ENCODE measurements at places on chromosomes 11 and 22.

DNA sequence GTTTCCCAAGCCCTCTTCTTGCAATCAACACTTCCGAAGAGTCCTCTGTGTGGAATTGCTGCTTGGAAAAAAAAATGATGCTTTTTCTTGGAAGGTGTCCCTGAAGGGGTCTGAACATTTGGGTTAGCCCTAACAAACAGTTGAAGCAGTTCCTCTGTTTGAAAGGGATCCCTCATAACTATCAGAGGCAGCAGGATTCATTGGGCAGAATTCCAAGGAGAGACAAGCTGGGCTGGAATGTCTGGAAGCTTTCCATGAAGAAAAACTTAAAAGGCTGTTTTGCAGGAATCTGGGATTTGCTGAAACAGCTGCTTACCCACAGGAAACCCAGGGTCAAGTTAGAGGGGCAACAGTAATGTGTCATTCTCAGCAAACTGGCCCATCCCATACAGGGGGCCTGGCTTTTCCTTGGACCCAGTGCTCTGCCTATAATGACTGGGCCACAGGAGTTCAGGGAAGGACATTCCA lies 3.1 kb downstream of the CSNK2A3 start:
- DNase-seq, result peak; percentile 86

DNA sequence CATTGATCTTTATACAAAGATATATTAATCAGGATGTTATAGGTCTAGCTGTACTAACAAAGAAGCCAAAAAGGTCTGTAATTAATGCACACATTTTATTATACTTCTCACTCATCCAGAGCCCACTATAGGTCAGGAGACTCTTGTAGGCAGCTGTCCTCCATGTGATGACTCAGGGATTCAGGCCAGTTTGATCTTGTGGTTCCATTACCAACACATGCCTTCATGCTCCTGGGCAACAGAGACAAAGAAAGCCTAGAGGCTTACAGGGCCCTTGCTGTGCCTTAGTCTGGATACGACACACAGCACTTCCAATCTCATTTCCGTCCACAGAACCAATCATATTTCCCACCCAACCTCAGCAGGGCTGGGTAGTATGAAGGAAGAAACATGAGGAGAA lies 150.3 kb upstream of the NCAM1 start:
- peak; percentile 39 for DNase-seq

DNA sequence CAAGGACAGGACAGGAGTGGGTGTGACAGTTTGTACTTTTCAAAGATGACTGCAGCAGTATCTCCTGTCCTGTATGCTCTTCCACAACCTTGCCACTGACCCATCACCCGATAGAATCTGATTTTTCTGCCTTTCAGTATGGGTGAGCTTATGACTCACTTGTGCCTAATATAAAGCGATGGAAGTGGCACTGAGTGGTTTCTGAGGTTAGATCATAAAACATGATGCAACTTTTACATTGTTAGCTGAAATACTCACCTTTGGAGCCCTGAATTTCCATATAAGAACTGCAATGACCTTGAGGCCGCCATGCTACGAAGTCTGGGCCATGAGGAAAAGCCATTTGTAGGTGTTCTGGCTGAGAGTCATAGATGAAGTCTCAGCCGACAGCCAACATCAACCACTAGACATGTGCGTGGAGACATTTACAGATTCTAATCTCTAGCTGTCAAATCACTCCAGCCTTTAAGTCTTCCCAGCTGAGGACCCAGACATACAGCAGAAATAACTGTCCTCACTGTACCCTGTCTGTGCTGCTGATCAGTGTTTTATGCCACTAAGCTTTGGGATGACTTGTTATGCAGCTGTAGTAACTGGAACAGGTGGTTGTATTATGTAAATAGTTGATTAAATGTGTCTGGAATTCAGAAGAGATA lies 105.9 kb upstream of the ARHGAP20 start:
- no peak for DNase-seq

- DNase-seq, result no peak
Measured at GRCh38 chr11:94297985-94298576, 6.3 kb upstream of the IZUMO1R start.

- peak; percentile 36 for DNase-seq
Measured at GRCh38 chr11:12862696-12863469, 146.2 kb upstream of the RASSF10 start.

DNA sequence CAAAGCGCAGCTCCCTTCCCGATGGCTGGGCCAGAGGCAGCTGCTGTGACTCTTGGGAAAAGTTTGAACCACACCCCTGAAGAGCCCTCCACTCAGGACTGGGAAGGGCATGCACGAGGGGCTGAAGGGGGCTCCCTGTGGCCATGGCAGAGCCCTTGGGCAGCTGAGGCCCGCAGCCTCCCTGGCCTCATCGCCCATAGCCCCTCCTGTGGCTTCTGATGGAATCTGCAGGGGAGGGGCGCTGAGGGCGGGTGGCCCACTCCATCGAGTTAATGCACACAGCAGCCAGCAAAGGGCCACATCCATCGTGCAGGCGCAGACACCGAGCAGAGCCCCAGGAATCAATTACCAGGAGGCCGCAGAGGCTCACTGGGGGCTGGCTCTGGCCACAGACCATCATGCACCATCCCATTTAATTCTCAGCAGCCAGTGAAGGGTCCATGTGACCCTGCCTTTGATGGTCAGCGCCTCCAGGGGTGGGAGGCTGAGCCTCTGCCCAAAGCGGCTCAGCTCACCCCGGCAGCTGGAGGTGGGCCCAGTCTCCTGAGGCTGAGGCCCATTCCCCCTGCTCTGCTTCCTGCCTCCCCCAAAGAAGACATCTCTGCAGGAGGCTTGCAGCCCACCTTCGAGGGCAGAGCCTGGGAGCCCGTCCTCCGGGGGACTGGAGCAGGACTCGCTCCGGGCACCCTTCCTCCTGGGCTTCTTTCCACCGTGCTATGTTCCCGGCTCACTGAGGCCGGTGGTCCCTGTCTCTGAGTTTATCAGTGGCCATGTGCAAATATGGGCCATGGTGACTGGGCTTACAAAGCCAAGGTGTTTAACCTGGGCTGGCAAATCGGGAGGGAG lies 1410.2 kb downstream of the BRD1 start:
- no peak for DNase-seq

DNA sequence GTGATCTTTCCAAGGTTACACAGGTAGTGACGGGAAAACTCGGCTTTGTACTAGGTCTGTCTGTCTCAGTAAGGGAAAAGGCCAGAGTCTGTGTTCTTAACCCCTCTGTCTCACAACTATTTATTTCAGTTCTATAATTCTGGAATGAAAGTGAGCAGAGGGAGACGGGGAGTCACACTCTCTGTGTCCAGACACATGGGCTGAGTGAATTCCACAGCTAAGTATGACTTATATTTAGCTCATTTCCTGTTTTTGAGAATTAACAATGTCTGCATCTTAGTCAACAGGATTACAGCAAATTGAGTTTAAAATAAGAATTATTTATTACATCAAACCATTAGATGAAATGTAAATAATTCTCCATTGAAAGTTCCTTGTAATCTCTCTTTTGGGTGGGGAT lies 62.5 kb upstream of the OR4B1 start:
- DNase-seq, result no peak

DNA sequence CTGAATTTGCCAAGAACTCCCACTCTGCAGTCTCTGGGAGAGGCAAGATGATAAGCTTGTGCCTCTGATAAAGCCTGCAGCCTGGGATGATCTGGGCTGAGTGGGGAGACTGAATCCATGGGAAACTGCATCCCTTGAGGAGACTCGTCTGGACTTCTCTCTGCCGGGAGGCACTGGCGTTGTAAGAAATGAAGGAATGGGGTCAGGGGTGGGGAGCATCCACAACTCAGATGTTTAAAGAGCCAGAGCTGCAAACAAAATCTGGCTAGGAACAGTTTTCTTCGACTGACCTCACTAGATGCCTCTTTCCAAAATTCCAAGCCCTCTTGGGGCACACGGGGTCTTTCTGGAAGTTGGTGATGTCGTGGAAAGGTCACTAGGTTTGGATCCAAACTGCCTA lies 64.4 kb downstream of the SPON1 start:
- DNase-seq, result no peak

GRCh38 chr11:60985991-60986915 lies 14.8 kb downstream of the CD6 start:
- no peak for DNase-seq

GRCh38 chr11:12377824-12378593 lies 638 bp downstream of the PARVA start:
- DNase-seq, result peak; percentile 84

- no peak for DNase-seq
Measured at GRCh38 chr11:66546368-66546965, at the start of gene ACTN3. TSS of gene ACTN3 (plus strand) at chr11:66546903. CDS start at chr11:66546938, 35 bp downstream.

DNA sequence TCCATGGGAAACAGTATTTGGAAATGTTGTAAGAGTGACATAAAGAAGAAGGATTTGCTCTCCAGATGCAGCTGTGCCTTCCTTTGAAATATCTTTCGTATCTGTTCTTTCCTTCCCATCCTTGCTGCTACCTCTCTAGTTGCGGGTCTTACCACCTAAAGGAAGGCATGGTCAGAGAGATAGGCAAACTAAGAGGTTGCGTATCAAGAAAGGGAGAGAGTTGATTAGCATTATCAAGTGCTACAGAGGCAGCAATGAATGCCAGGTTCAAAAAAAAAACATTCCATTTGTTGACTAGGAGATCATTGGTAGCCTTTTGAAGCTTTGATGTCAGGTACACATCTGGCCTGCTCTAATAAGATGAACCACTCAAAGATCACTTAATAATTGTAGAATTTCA lies 4.6 kb downstream of the GTPBP1 start:
- no peak for DNase-seq

GRCh38 chr22:42132457-42132856 lies 1.8 kb upstream of the CYP2D6 start:
- DNase-seq, result no peak

DNA sequence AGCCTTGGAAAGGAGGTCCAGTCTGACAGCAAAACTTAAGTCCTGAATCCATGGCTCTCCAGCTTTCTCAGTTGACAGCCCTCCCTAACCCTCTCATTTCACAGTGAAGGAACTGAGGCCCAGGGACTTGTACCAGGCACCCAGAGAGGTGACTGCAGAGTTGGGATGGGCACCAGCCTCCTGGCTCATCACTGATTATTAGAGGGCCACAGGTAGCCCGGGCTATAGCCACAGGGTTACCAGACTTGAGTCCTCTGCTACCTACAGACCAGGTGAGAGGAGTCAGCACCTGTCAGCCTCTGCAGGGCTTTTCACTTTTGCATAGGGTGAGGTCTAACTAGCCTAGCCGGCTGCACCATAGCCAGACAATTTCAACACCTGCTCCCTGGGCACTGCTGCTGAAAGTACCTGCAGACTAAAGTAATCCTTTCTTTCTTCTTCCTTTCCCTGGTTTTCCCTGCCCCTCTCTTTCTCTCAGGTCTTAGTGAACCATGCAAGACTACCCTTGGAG lies 37.6 kb downstream of the SYT13 start:
- DNase-seq, result no peak

- no peak for DNase-seq
Measured at GRCh38 chr11:41522391-41522790, 62.9 kb upstream of the LRRC4C start.

- no peak for DNase-seq
Measured at GRCh38 chr11:64545619-64546018, 45.4 kb upstream of the SLC22A12 start.

DNA sequence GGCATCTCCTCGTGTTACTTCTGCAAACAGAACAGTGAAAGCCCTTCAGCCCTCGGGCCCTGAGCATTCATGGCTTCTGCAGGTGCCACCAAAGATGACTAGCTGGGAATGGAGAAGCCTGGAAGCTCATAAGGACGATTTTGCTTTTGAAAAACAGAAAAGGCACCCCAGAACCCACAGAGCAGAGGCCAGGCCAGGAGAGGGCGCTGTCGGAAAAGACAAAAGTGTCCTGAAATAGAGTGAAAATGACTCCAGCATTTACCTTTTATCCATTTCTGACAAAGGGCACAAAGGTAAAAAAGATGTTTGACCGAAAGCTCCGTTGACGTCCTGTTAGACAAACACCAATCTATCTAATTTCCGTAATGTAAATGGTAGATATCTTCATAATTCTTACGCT lies 37.6 kb downstream of the ZNF195 start:
- DNase-seq, result peak; percentile 25

DNA sequence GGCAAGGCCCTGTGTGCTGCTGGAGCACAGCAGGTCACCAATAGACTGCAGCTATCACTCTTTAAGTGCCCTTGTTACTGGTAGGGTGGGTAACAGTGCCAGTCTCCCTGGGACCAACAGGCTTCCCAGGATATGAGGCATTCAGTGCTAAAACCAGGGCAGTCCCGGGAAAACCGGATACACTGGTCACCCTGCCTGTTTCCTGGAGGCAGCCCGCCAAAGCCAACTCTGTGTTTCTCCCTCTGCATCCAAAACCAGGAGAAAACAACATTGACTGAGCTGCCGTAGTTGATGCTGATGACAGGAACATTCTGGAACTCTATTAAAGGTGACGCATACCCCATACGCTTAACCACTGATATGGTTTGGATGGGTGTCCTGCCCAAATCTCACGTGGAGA lies 149.1 kb downstream of the SHANK2 start:
- no peak for DNase-seq

GRCh38 chr11:95067039-95067840 lies 521 bp downstream of the SRSF8 start:
- DNase-seq, result peak; percentile 66

DNA sequence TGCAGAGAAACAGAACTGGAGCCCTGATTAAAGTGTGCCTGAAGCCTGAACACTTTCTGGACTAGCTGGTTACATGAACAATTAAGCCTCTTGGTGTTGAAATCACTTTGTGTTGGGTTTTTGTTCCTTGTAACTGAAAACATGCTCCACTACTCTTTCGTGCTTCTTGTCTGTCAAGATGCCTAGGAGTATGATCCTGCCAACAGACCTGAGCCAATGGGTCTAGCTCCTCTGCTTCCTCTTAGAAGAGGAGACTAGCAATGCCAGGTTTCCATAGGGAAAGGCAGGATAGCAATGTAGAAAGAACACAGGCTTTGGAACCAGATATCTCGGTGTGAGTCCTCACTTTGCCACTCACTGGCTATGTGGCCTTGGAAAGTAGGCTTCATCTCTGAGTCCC lies 40.3 kb downstream of the IRAG1 start:
- DNase-seq, result no peak

GRCh38 chr11:72015511-72016061 lies 16.9 kb downstream of the IL18BP start:
- DNase-seq, result no peak

DNA sequence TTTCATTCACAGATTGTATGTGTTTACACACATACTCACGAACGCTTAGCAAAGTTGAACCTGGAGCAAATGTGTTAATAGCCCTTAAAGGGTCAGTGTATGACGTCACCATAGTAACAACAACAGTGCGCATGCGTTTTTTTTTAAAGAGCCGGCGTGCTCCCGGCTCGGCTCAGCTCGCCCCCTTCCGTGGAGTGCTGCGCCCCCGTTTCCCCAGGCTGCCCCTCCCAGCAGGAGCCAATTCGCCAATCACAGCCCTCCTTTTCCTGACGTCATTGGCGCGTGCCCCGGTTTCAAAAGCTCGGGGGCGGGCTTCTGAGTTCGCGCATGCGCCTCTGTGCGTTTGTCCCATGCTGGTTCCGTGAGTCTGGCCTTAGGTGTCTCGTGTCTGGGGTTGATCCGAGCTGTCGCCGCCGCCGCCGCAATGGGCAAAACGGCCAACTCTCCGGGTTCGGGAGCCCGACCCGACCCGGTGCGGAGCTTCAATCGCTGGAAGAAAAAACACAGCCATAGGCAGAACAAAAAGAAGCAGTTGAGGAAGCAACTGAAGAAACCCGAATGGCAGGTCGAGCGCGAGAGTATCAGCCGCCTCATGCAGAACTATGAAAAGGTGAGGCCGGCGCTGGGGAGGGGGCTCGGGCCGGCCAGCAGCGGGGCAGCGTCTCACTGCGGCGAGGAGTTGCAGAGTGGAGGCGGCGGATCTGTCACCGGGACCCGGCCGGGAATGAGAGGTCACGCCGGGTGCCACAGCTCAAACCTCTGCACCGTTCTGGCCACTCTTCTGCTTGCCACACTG lies at the start of gene DDX10:
DDX10 (plus strand) TSS at position 340 of the 796 bp plus-strand sequence; CDS start at position 425, 85 bp downstream.
- DNase-seq, result peak; percentile 95

- no peak for DNase-seq
Measured at GRCh38 chr22:38267086-38267485, 5.7 kb downstream of the TMEM184B start.
